Suppressor macrophage treated with lipopolysaccharide for 1 hour (primary cell): ENCODE measurements at places on chromosomes 3 and 15.

- no peak for DNase-seq
Measured at GRCh38 chr3:161599697-161600096, 103.1 kb downstream of the OTOL1 start.

DNA sequence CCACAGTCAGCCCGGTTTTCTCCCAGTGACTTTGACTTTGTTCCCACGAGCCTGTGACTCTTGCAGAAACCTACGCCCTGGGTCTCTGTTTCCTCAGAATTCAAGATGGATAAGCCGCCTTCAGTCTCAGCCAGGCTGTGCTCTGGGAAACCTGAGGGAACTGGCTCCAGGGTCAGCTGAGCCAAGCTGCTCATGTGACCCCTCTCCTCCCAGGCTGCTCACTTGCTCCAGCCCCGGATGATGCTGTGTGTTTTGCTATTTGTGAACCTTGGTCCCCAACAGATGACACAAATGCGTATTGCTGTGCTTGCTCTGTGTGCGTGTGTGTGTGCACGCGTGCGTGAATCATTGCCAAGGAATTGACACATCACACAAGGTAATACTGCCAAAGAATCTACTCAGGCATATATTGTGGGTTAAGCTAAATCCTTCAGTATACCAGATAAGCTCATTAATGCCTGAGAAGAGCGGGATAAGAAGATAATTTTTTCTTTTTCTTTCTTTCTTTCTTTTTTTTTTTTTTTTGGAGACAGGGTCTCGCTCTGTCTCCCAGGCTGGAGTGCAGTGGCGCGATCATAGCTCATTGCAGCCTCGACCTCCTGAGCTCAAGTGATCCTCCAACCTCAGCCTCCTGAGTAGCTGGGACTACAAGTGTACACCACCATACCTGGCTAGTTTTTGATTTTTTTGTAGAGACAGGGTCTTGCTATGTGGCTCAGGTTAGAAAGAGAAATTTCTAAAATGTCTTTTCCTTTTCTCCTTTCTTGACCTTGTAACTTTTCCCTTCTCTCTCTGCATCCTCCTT, 29.2 kb upstream of the UMPS start:
- DNase-seq: no peak

GRCh38 chr3:181700168-181701087, 11.3 kb upstream of the SOX2 start:
- peak; percentile 83 for DNase-seq

DNA sequence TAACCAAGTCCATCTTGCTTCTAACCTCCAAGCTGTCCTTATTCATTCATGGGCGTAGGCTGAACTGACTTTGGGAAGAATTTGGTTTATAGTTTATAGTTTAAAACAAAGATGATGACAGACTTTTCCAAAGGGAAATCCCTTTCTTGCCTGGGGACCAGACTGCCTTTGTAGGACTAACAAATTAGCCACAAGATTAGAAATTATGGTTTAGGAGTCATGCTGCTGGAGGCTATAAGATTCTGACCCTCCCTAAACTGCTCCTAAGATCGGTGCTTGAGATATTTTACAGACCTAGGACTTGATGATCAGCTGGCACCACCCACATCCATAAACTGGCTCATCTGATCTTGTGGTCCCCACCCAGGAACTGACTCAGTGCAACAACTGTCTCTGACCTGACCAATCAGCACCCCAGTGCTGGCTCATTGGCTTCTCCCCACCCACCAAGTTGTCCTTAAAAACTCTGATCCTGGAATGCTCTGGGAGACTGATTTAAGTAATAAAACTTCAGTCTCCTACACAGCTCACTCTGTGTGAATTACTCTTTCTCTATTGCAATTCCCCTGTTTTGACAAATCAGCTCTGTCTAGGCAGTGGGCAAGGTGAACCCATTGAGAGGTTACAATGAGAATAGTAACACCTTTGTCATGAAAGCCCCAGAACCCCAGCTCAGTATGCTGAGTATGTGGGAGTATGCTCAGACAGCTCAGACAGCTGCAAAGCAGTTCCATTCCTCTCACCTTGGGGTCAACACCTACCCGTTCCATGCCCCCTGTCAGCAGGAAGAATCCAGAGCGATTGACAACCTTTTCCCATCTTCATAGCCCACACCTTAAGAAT, 51.6 kb upstream of the C15orf39 start:
- DNase-seq: peak; percentile 87

DNA sequence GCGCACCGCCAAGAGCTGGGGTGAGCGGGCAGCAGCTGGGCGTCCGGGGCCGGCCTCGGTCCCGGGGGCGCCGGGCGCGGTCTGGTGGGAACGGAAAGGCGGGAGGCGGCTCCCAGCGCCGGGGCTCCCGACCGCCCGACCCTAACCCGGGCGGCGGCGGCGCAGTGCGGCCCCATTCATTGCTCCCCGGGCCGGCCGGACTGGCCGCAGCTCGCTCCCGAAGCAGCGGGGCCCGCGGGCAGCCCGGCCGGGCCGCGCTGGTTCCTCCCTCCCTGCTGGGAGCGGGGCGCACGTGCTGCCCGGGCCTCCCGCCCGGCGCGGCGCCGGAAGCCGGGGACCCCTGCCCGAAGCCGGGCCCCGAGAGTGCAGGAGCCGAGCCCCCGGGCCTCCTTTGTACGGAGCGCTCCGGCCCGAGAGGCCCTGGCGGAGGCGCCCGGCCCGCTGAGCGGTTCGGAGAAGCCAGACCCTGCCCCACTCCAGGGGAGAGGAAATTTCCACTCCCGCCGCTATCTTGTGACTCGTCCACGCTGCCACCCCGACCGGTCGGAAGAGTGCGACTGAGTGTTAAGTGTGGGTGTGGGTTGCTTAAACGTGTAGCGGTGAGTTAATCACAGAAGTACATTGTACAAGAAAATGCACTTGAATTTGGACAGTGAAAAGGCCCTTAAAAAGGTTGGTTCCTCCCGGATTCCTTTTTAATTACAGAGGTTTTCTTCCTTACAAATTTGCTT, 613 bp downstream of the ATP1B3 start:
- DNase-seq: peak; percentile 84

- DNase-seq: peak; percentile 89
Measured at GRCh38 chr15:99564221-99565048, 1.3 kb upstream of the MEF2A start.

DNA sequence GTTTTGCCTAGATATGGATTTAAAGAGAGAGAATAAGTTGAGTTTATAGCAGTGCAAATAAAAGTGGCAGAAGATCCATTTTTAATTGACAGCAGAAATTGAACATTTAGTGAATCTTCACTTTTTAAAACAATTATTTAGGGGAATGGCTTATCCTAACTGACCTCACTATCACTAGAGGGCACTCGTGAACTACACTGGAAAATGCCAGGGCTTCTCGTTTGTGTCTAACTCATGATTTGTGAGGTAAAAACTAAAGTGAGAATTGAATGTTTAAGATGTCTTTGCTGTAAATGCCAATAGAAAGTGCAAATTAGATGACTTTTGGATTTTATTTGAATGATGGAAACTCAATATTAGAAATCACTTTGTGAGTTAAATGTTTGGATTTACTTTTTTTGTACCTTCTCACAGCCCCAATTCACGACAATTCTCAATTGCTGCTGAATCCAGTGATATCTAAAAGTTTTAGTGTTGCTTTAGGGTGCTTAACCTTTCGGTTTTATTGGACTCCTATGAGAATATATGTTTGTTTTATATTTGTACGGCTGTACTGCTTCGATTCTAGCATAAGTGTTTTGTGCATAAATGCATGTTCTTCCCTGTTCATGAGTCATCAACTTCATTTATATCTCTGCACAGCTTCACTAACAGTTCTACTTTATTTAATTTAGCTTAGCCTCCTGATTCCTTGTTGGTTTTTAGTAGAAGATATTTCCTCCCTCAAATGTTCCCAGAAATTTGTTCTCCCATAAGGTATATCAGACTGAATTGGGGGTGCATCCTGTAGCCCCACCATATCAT, 462.1 kb downstream of the MFSD1 start:
- peak; percentile 51 for DNase-seq

GRCh38 chr3:126352476-126353454, 4.4 kb downstream of the KLF15 start:
- peak; percentile 17 for DNase-seq

DNA sequence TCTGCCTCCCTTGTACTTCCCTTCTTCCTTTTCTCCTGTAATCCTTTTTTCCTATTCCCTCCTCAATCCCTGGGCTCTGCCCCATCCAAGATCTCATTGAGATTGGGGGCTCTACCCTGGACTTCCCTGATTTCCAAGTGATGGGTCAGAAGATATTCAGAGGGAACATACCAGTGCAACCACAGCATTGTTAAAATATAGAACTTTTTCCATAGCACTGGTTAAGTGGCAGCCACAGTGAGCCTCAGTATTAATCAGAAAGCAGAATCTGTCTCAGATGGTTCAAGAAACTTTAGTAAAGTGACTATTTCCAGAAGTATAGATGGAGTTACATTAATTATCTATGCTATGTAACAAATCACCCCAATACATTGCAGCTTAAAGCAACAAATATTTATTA, 18.7 kb upstream of the SCN10A start:
- DNase-seq: no peak

GRCh38 chr15:70830615-70831014, 23.3 kb downstream of the LARP6 start:
- DNase-seq: no peak

- peak; percentile 85 for DNase-seq
Measured at GRCh38 chr3:129592381-129593131, 13.9 kb downstream of the PLXND1 start.

- no peak for DNase-seq
Measured at GRCh38 chr3:41212088-41212487, 12.8 kb downstream of the CTNNB1 start.
